ENCODE measurements at places on chromosomes 11 and 22. TPM values are rescaled to one million over a fixed set of nuclear protein-coding genes. Genes with fewer than 3 reads are reported as not detected.

Gene VSIG10L2
- not detected for total RNA-seq

- no peak for DNase-seq
Measured at GRCh38 chr22:48752451-48753380, 1075.0 kb downstream of the BRD1 start.

- no peak for DNase-seq
Measured at GRCh38 chr22:29327089-29327764, 11.7 kb upstream of the RASL10A start.

GRCh38 chr11:1238767-1239595, 16.1 kb downstream of the MUC5B start:
- no peak for DNase-seq
